ENCODE measurements at places on chromosomes 4 and X.

GRCh38 chrX:154731184-154731583, 19.7 kb downstream of the GAB3 start:
- no peak for DNase-seq

GRCh38 chr4:79748835-79749234, 324.2 kb downstream of the ANTXR2 start:
- no peak for DNase-seq

- peak; percentile 3 for DNase-seq
These were observed 56.4 kb upstream of the NWD2 start for GRCh38 chr4:37188100-37188499.

DNA sequence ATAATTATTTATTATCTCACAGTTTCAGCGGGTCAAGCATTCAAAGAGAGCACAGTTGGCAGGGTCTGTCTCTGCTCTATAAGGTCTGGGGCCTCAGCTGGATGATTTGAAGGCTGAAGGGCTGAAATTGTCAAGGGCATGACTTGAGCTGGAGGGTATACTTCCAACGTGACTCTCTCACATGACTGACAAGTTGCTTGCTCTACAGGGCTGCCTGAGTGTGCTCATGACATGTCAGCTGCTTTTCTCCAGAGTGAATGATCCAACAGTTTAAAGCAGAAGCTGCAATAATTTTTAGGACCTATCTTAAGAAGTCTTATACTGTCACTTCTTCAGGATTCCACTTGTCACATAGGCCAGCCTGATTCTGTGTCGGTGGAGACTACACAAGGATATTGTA, 51.2 kb downstream of the TIGD2 start:
- no peak for DNase-seq

DNA sequence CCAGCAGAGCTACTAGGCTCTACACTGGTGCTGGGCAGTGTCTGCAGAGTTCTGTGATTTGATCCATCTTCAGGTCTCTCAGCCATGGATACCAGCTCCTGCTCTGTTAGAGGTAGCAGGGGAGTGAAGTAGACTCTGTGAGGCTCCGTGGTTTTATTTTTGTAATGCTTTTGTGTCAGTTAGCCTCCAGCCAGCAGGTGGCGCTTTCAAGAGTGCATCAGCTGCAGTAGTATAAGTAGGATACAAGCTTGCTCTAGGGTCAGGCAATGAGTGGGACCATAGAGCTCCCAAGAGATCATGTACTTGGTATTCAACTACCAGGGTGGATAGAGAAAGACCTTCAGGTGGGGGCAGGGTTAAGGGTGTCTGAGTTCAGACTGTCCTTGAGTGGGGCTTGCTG, 362.5 kb upstream of the TRAM1L1 start:
- DNase-seq, result no peak

- DNase-seq, result no peak
These were observed 101.0 kb downstream of the ADGRA3 start for GRCh38 chr4:22414833-22415232.

- DNase-seq, result no peak
These were observed 168.8 kb downstream of the PCDH18 start for GRCh38 chr4:137363496-137363895.

GRCh38 chr4:101141855-101142254, 205.5 kb downstream of the PPP3CA start:
- DNase-seq, result no peak

GRCh38 chr4:174910271-174910670, 7.9 kb upstream of the ADAM29 start:
- no peak for DNase-seq

- no peak for DNase-seq
These were observed 217.7 kb upstream of the VEGFC start for GRCh38 chr4:177010418-177010817.

DNA sequence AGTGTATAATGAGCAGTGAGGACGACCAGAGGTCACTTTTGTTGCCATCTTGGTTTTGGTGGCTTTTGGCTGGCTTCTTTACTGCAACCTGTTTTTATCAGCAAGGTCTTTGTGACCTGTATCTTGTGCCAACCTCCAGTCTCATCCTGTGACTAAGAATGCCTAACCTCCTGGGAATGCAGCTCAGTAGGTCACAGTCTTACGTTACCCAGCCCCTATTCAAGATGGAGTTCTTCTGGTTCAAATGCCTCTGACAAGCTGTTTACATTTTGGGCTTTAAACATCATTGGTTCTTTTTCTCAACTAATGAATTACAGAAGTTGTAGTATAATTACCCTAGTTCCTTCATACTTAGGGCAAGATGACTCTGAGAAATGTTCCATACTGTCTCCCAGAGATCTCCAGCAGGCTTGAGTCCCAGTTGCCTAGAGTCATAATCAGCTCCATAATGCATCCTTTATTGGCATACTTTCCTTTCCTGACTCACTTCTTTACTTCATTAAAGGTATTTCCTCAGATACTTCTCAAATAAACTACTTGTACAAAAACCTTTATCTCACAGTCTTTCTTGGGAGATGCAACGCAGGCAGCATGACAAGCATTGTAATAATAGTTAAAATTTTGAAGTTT, 136.5 kb downstream of the KDM6A start:
- no peak for DNase-seq

DNA sequence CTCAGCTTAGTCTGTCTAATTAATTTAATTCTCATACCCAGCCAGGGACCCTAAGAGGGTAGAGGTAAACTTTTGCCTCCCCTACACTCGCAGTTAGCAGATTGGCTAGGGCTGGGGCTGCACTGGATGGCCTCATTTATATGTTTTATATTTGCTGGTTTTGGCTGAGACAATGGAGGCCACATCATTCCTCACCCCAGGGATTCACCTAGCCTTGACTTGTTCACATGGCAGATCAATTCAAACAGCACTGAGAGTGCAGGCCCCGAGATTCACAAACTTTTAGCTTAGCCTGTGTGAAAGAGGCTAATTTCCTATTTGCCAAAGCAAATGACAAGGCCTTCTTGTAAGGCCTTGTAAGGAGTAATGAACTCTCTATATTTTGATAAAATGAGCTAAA, 844.4 kb downstream of the ARAP2 start:
- DNase-seq, result no peak

GRCh38 chrX:80810365-80810978, 795 bp upstream of the BRWD3 start:
- DNase-seq, result no peak

- DNase-seq, result no peak
These were observed 9.0 kb upstream of the PIM2 start for GRCh38 chrX:48927736-48928382.

GRCh38 chr4:184805462-184806228, 20.1 kb downstream of the ACSL1 start:
- DNase-seq, result no peak

DNA sequence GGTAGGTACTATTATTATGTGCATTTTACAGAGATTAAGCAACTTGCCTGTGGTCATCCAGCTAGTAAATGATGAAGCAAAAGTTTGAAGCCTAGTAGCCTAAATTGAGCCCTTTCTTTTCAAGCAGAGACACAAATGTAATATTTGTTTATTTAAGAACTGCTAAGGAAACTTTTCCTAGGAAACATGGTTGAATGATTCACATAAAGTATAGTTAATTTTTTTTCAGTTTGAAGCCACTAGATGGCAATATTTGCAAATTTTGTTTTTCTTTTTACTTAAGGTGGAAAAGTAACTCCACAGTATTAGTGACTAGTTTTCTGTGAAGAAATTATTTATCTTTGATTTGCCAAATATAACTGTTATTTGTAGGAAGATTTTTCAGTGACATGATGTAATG, 52.8 kb upstream of the ANKRD17 start:
- DNase-seq, result peak; percentile 39

DNA sequence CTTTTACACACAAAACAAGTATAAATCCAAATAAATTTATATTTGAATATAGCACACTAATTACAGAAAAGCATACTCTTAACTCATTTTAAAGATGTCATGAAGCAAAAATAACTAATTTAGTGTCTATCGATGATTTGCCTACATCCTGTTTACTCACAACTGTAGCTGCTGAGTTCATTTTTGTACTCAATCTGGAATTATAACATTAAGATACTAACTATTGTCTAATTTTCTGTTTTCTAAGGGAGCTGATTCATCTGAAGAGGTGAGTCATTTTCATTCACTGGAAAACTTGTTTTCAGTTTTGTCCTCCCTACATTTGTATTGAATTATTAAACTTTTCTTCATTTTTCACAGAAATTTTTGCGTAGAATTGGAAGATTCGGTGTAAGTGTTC, 3.7 kb downstream of the STATH start:
- DNase-seq, result no peak
